ENCODE measurements at places on chromosomes 4 and X. TPM values are rescaled to one million over a fixed set of nuclear protein-coding genes. Genes with fewer than 3 reads are reported as not detected.
A peak's percentile ranks its signal among the peaks of the same experiment; 100 is the strongest.

DNA sequence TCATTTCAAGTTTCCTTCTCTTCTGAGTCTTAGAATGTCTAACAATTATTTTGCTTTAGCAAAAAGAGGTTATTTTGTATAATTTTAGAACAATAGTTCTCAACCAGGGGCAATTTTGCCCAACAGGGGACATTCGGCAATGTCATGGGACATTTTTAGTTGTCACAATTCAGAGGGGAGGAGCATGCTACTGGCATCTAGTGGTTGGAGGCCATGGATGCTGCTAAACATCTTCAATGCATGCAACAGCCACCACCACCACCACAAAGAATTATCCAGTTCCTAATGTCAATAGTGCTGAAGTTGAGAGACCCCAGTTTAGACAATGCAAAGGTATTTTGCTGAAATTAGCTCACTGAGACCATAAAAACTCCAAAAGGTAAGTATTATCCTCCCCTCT, 122.5 kb downstream of the ARHGAP6 start:
- DNase-seq, result no peak

Gene EREG
- 0.02 TPM for total RNA-seq

Gene HDX
- total RNA-seq, result 9.0 TPM

Gene SLC9B1
- total RNA-seq, result 0.10 TPM

GRCh38 chr4:26069218-26069617, 155.2 kb downstream of the SMIM20 start:
- DNase-seq, result peak; percentile 30

GRCh38 chr4:92198711-92199110, 105.1 kb upstream of the GRID2 start:
- DNase-seq, result peak; percentile 2

GRCh38 chrX:17262123-17262522, 112.9 kb upstream of the NHS start:
- DNase-seq, result no peak

DNA sequence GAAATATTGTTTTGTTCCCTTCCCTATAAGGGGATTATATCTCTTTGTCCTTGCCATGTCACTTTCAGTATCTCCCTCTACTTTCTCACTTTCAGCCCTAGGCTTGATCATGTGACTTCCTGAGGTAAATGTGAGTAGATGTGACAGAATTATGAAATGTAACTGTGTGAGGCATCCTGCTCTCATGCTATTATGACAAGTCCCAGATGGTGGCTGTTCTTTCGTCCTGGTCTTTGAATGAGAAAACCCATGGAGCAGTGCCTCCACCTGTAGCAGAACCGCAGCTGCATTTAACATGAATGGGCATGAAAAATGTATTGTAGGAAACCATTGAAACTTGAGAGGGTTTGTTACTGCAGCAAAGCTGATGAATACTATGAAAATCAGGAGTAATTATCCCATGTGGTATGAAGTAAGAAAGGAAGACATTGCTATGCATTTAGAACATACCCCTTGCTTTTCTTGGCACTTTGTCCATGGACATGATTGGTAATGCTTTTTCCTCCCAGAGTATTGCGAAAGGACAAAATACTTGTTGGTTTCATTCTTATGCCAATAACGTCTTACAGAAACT, 202.2 kb upstream of the GPRIN3 start:
- no peak for DNase-seq

- DNase-seq, result no peak
Measured at GRCh38 chrX:108117988-108118387, 26.4 kb downstream of the ATG4A start.

DNA sequence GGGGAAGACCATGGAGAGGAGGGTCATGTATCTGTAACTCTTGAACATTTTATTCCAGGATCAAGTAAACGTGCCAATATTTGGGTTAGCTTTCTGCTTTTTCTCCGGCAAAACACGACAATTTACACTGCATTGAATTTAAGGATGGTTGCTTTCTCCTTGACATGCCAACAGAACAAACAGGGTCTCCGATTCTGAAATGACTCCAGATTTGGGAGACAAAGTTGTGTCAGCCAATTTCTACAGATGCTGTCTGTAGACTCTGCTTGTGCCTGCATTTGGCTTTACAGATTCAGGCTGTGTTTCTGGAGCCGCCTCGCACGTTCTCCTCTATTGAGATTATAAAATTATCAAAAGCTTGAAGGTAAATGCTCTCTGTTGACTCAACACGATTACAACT, 207.0 kb downstream of the ASMT start:
- no peak for DNase-seq

Gene TRPC5OS
- total RNA-seq, result not detected

DNA sequence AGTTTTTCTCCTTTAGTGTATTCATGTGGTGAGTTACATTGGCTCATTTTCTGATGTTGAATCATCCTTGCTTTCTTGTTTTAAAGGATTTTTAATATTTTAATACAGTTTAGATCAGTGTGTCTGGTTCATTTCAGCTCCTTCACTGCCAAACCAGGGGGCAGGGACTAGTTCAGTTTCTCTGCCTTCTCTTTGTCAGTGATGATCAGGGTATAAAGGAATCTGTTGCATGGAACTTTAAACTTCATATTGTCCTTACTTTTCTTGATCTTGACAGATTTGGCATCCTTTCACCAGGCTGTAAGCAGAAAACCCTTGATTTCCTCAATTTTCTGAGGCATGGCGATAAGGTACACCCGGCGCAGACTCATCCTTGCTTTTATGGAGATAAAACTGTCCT, 149.4 kb downstream of the KDR start:
- DNase-seq, result no peak

DNA sequence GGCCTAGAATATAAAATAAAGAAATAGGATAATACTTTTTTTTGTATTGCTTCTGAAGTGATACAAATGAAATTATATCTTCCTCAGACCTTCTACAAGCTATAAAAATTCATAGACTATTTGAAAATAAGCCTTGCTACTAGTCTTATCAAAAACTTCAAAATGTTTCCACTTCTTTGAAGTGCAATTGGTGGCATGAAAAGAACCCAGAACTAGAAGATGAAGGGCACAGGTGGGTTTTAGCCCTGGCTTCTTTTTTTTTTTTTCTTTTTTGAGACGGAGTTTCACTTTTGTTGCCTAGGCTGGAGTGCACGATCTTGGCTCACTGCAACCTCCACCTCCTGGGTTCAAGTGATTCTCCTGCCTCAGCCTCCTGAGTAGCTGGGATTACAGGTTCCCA, 44.2 kb downstream of the GSX2 start:
- DNase-seq, result no peak

Gene ZFX
- total RNA-seq, result 35.0 TPM

- no peak for DNase-seq
Measured at GRCh38 chrX:103585411-103586313, at the start of gene TCEAL4. Gene TCEAL4, plus strand, starts transcription at chrX:103585515. Its CDS starts 1,161 bp downstream, at chrX:103586676.

Gene SERTM2
- total RNA-seq, result not detected

Gene RPS6KA3
- 56.4 TPM for total RNA-seq

Gene MAGEA4
- total RNA-seq, result not detected

Gene LGI2
- total RNA-seq, result 0.93 TPM

GRCh38 chrX:53684415-53685192, 1.9 kb downstream of the HUWE1 start:
- no peak for DNase-seq

GRCh38 chr4:68883870-68884269, 67.7 kb downstream of the UGT2A3 start:
- no peak for DNase-seq

Gene CXCL3
- total RNA-seq, result not detected

- no peak for DNase-seq
Measured at GRCh38 chr4:115660465-115660864, 547.0 kb upstream of the NDST4 start.

DNA sequence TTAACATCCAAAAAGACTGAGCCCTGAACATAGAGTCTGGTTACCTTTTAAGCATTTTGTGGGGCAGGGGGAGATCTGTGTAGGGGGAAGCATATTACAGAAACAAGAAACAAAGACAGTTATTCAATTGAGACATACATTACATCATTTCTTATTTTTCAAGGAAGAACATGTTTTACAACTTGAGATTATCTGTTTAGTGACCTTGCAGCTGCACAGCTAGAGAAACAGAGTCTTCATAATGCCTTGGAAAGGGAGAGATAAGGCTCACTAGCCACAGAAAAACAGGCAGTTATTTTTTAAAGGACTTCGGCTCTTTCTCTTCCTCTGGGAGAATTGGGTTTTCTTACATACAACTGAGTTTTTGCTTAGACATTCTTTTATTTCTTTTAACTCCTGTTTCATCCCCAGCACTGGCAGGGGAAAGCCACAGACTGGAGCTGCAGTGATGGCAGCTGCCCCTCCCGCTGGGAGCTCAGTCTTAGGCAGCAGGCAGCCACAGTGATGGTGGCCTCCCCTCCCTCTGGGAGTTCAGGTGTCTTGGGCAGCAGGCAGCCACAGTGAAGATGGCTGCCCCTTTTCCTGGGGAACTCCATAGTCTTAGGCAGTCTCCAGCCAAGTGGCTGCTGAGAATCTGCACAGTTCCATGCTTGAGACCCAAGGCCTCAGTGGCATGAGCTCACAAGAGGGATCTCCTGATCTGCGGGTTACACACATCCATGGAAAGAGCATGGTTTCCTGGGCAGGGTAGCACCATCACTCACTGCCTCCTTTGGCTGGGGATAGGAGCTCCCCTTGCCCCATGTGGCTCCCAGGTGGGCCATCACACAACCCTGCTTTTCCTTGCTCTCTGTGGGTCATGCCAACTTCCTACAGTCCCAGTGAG, 19.4 kb upstream of the TMPRSS11F start:
- DNase-seq, result no peak

GRCh38 chr4:140871368-140871767, 115.2 kb upstream of the TBC1D9 start:
- DNase-seq, result no peak

DNA sequence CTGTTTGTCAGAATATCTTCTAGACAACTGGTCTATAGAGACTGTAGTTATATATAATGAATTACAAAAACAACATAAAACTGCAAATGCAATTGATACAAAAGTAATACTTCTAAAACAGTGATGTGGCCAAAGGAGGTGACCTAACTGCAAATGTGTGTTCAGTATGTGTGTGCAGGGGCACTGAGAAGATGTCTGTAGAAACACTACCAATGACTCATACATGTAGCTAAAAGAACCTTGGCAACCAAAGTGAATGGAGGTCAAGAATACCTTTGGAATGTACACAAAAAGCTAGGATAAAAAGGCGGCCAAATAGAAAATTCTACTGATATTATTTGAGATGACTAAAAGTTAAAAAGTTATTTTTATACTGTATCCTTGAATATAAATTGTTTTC, 261.8 kb downstream of the CAMK2D start:
- no peak for DNase-seq

Gene CLDN22
- total RNA-seq, result not detected

- DNase-seq, result peak; percentile 13
Measured at GRCh38 chr4:176002007-176002613, 63.5 kb upstream of the WDR17 start.

Gene SSX4B
- not detected for total RNA-seq

- no peak for DNase-seq
Measured at GRCh38 chr4:167838686-167839085, 253.7 kb upstream of the ANXA10 start.

DNA sequence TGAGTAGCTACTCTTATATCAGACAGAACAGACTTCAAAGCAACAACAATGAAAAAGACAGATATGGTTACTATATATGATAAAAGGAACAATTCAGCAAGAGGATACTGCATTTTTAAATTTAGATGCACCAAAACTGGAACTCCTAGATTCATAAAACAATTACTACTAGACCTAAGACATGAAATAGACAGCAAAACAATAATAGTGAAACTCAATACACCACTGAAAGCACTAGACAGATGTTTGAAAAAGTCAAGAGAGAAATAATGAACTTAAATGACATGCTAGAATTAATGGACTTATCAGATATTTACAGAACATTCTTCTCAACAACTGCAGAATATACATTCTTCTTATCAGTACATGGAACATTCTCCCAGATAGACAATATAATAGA, 99.5 kb upstream of the ITM2A start:
- DNase-seq, result no peak

DNA sequence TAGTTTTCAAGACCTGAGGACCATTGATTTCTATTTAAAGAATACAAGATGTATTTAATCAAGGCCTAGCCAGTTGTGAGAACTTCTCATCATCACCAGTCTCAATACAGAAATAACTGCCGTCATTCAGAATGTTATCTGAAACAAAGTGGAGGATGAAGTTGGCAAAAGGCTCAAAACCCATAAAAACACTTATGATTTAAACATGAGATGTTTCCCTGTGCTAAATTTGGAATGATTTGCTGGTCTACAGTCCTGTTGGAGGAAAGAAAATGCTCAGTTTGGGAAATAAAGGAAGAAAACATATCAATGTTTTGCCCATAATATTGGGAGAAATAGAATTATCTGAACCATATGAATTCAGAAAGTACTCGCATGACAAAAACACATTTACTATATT, 192.2 kb downstream of the ADGRA3 start:
- DNase-seq, result no peak

Gene LPAR4
- 0.07 TPM for total RNA-seq

Gene ANXA3
- 189 TPM for total RNA-seq

DNA sequence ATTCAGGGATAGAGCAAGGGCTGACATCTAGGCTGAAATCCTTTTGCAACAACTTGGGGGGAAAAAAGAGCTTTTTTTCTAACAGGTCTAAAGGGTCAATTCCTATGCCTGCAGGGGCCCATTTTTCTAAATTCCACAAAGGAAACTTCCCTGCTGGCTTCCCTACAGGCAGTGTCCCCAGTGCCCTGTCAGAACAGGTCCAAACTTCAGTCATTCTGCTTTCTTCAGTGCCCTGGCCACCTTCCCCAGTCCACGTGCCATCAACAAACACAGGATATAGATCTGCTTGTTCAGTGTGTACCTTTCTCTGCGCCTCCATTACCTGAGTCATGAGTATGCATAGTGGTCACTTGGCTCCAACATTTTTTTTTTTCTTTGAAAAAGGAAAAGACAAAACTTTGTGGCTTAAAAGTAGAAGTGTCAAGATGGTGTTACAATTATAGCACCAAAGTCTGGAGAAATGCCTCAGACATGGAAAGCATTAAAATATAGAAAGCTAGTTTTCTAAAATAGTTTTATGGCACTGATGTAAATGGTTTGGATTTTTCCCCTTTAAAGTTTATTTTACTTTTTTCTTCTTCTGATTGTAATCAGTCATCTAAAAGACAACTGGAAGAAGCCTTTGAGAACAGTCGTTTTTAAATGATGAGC, 84.0 kb upstream of the JADE1 start:
- no peak for DNase-seq

GRCh38 chrX:72128881-72129280, 2.8 kb downstream of the RTL5 start:
- no peak for DNase-seq

Gene ZNF674
- total RNA-seq, result 4.9 TPM

DNA sequence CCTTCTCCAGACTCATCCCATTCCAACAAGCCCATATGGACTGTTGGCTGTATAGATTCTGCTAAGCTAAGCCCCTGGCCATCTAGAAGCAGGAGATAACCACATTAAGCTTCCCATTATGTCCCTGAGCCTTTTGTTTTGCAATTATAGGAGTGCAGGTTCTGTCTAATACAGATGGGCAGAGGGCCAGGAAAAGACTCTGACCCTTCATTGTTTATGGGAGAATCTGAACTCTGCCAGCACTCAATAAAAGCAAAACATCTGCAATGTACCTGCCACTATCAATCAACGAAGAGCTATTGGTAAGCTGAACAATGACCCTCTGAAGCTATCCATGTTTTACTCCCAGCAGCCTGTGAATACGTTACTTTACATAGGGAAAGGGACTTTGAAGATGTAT, 207.3 kb upstream of the CLNK start:
- no peak for DNase-seq

Gene SPANXD
- total RNA-seq, result not detected

Gene DGAT2L6
- not detected for total RNA-seq
